Omental fat pad (tissue), 4 donors: ENCODE measurements at places on chromosomes 5 and 9. TPM values are rescaled to one million over a fixed set of nuclear protein-coding genes. Genes with fewer than 3 reads are reported as not detected.

The TMEM215 gene
- not detected for total RNA-seq

The BHMT2 gene
- total RNA-seq = 26.4 TPM

The POLR1E gene
- total RNA-seq = 33.3 TPM

The SOHLH1 gene
- not detected for total RNA-seq

The ENTREP1 gene
- 8.0 TPM for total RNA-seq

The KIAA0825 gene
- 2.5 TPM for total RNA-seq

The TAF1L gene
- total RNA-seq = not detected

The CARTPT gene
- not detected for total RNA-seq

The PLAC8L1 gene
- total RNA-seq = not detected
